ENCODE measurements at places on chromosomes 3 and 15.

- DNase-seq, result no peak
Observed at GRCh38 chr15:57510647-57511046, 81.1 kb upstream of the MYZAP start.

- no peak for DNase-seq
Observed at GRCh38 chr15:76289582-76289981, 21.7 kb downstream of the ETFA start.

GRCh38 chr3:52829906-52830463 lies 487 bp downstream of the ITIH4 start:
- peak; percentile 16 for DNase-seq

DNA sequence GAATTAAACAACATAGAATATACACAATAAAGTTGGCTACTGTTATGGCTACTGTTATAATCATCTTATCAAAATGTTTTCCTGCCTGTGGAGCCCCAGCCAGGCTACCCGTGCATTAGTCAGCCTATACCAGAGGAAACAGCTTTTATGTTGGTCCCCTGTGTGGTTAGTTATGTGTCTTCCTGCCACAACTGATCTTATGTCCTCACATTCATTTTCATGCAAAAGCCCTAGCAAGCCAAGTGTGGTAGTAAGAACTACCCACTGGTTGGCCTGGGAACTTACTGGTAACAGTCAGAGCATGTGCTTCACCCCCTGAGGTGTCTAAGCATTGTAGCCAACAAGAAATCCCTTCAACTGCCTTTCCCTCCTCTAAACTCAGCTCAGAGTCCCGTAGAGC lies 21.8 kb downstream of the MGLL start:
- DNase-seq, result no peak

DNA sequence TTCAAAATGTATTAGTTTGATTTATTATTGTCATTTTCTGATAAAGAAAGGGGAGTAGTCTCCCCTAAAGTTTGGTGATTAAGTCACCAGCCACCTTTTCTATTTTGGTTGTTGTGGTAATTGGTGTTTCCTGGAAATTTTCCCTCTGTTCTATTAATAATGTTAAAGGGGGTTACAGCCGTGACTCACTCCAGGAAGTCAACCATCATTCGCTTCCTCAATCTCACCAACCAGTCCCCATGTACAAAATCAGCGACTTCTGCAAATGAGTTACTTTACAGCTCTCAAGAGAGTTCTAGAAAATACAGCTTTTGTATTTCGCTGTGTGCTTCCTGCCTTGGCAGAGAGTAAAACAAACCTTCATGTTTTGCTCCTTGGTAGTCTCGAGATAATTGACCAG lies 285.1 kb downstream of the LPP start:
- DNase-seq, result peak; percentile 87

DNA sequence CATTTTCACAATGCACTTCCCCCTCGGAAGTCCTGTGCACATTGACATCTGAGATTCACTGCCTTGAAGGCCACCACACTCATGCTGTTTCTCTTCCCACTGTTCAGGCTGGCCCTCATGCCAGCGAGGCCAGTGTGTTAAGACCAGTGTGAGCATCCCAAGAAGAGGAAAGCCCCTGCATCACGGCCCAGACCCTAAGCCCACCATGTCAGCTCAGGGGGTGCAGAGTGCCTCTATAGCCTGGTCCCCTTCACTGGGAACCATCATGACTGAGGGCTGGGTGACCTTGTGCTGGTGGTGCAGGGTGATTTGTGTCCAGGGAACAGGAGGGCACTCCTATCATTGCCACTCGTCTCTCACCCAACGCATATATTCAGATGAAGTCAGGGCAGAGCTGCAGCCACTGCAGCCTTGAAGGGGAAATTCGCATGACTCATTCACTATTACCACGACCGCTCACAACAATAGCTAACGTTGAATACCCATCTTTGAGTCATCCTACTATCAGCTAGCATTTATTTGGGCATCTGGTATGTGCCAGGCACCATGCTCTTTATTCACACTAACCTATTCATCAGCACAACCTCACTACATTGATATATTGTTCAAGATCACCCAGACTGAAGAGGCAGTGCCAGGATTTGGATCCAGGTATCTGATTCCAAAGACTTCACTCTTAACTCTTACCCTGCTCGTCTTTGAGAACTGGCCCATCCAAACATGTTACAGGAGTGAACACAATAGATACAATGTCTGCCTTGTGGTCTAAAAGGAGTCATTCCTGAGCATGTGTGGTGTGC lies 58.8 kb upstream of the SLC6A11 start:
- peak; percentile 22 for DNase-seq

DNA sequence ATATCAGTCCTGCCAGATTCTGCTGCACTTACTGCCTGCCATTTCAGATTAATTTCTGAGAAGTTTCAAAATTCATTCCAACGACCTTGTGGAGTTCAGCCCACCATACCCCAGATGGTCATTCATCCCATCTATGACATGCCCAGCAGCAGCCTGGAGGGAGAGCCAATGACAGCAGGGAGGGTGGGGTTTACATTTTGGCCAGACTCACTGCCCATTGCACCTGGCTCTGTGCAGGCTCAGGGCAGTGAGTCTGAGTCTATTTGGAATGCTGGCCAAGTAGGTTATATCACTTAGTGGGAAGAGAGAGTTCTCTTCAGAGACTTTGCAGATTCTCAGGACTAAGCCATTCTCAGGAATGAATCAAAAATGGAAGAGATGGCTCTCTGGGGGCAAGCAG lies 21.5 kb downstream of the SRPRB start:
- no peak for DNase-seq

DNA sequence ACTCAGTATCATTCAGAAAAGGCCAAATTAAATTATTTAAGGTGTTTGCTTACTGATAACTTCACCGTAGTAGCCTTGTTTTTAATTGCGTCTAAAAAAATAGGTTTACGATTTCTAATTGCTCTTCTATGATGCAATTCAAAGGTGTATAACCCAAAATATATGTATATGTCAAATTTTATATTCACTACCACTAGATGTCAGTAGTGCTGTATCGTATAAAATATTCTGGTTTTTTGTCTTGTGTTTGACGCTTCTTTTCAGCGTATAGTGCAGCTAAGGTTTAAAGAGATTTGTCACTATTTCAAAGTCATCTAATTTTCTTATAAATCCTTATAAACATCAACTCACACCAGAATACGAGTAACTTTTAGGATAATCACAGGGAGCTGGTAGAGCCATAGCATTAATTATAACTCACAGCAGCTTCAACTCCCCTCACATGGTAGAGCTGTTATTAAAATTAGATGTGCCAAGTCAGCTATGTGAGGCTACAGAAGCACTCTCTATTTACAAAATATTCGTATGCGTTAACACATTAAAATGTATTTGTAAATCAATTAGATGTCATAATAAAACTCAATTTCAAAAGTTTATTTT lies 3.5 kb downstream of the PFN2 start:
- peak; percentile 46 for DNase-seq

DNA sequence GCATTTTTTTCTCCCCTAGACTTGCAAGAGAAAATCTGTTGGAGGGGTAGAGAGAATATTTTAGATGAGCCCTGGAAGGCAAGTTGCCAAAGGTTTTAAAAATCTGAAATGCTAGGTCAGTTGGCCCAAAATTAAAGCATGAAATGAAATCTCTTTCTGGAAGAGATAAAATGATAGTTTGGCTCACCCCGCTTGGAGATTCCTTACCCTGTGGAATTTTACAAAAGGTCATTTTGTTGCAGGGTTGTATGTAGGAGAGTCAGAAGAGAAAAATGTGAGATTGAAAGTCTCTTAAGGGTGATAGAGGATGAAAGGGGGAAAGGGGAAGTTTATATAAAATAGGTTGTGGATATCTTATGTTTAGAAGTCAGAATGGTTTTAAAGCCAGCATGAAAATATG lies 277.8 kb downstream of the CD47 start:
- no peak for DNase-seq

- no peak for DNase-seq
Observed at GRCh38 chr3:46021516-46021915, 5.8 kb downstream of the XCR1 start.

DNA sequence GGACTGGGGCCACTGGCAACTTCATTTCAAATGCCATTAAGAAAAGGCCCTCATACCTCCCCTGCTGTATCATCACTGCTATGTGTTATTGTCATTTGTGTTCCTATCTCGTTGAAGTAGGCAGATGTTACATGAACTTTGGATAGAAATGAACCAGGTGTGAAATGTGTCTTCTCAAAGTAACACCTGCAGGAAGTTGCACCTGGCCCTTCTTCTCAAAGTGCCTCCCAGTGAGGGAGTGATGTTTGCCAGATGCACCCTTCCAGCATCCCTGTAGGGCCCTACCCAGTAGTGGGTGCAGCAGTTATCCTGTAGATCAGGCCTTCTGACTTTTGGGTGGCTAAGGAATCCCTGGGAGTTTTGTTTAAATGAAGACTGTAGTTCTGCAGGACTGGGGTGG lies 197.7 kb upstream of the CTNNB1 start:
- DNase-seq, result no peak

DNA sequence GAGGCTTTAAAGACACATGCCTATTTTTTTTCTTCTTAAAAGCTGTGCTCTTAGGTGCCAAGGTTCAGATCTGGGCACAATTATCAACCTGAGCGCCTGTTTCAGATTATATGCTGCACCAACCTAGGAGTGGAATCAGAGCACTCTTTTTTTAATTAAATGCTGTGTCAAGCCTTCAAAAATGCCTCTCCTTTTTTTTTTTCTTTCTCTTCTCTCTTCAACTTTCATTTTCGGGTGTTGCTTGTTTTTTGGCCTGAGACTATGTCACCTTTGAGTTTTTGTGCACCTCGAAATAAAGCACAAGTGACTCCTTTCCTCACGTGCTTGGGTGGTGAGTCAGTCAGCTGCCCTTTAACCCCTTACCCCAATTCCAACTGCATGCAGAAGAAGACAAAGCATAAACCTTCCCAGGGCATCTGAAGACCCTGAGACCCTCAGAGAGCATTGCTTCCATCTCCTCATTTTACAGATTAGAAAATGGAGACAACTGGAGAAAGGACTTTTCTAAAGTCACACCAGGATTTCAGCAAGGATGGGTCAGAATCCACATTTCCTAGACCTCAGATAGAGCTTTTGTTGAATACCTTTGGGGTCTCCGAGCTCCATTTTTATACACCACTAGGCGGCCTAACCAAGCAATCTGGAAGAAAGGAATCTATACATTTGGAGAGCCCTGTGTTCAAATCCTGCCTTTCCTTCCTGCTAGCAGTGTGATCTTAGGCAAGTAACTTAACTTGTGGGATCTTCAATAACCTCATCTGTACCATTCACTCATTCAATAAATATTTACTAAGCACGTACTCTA lies 631 bp upstream of the PRICKLE2 start:
- DNase-seq, result no peak

DNA sequence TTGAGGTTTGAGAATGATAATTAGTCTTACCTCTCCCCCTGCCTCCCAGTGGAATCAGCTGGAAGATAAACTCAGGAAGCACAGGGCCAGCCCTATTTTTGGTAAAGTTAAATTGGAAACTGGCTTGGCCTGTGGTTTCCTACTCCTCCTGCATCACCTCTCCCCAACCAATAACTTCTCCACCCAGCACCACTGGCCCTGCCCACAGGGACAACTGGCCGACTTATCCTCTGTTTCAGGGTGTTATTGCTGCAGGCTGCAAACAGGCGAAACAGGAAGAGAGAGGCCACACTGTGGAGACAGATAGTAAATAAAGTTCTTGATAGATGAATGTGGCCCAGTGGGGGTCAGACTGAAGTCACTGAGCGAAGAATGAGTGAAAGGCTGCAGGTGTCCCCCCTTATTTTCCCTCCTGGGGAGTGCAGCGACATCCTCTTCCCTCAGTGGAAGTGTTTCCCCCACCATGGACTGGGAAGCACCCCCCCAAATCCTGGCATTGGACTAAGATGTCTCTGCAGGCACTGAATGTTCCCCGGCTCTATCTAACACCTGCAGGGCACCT lies 47.1 kb downstream of the PDIA5 start:
- peak; percentile 6 for DNase-seq

Measured in suppressor macrophage treated with lipopolysaccharide for 4 hours (primary cell).